BJ (cell line): ENCODE measurements at places on chromosomes 16 and 17.
A peak's percentile ranks its signal among the peaks of the same experiment; 100 is the strongest.

- DNase-seq, result no peak
Measured at GRCh38 chr16:28845293-28845692, 855 bp downstream of the TUFM start.

GRCh38 chr16:55498101-55498500 lies 10.8 kb upstream of the LPCAT2 start:
- no peak for DNase-seq

- no peak for DNase-seq
Measured at GRCh38 chr17:44863061-44863918, 15.6 kb downstream of the HIGD1B start.

DNA sequence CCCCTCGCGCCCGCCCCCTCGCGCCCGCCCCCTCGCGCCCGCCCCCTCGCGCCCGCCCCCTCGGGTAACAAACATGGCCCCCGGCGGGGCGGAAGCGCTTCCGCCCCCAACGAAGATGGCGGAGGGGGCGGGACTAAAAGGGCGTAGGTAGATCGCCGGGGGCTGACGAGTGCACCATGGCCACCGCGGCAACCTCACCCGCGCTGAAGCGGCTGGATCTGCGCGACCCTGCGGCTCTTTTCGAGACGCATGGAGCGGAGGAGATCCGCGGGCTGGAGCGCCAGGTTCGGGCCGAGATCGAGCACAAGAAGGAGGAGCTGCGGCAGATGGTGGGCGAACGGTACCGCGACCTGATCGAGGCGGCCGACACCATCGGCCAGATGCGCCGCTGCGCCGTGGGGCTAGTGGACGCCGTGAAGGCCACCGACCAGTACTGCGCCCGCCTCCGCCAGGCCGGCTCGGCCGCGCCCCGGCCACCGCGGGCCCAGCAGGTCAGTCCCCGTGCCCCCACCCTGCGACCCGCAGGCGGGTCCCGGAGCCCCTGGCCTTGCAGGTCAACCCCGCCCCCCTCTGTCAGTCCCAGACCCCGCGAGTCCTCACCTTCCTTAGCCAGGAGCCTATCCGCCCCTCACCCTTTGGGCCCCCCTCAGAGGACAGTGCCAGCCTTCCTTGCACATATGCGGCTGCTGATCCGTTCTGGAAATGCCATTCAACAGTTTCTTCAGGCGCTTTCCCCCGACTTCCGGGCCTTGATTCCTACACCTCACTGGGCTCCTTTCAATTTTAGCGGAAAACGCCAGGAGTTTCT lies at the start of gene COG1:
COG1 (plus strand) TSS at position 162 of the 808 bp plus-strand sequence; CDS start at position 177, 15 bp downstream.
- no peak for DNase-seq

DNA sequence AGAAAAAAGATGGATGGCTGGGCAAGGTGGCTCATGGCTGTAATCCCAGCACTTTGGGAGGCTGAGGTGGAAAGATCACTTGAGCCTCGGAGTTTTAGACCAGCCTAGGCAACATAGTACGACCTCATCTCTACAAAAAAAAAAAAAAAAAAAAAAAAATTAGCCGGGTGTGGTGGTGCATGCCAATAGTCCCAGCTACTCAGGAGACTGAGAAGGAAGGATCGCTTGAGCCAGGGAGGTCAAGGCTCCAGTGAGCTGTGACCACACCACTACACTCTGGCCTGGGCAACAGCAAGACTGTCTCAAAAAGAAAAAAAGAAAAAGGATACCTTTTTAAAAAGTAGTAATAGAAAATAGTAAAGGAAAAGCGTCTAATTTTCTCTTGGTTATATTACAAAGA lies 20.7 kb downstream of the ZNF652 start:
- no peak for DNase-seq

GRCh38 chr16:88705076-88705684 lies 1.0 kb downstream of the RNF166 start:
- DNase-seq, result no peak

GRCh38 chr17:35768797-35769196 lies 8.1 kb downstream of the C17orf50 start:
- no peak for DNase-seq

DNA sequence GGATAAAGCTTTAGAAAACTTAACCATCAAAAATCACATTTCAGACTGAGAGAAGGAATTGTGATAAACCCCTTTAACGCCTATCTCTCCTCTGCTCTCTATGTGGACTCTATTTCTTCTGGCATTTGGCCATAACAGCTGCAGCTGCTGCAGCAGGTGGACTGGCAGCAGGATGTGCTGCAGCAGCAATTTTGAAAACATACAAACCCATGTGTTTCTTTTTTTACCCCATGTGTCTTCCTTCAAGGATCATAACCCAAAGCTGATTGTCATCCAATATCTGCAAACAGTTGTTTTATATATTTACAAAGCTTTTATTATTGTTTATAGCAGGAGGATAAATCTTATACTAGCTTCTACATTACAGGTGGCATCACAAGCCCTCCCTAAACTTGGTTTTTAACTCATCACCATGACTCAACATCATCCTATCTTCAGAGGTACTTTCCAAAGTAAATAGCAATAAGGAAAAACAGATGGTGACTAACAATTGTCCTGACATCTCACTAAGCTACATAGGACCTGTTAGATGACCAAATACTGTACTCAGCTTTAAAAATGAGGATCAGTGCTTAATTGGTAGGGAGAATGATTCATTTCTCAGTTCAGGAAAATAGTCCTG lies 14.5 kb upstream of the KRTAP9-2 start:
- DNase-seq, result peak; percentile 52

- DNase-seq, result no peak
Measured at GRCh38 chr16:27724482-27725235, 174.7 kb downstream of the KATNIP start.

- DNase-seq, result no peak
Measured at GRCh38 chr16:4788489-4788889, 344 bp upstream of the SEPTIN12 start.

GRCh38 chr17:14359163-14360020 lies 58.5 kb downstream of the HS3ST3B1 start:
- no peak for DNase-seq

- no peak for DNase-seq
Measured at GRCh38 chr17:34110315-34110714, 144.8 kb upstream of the CCL2 start.

GRCh38 chr16:86145669-86146068 lies 246.7 kb downstream of the IRF8 start:
- DNase-seq, result no peak

DNA sequence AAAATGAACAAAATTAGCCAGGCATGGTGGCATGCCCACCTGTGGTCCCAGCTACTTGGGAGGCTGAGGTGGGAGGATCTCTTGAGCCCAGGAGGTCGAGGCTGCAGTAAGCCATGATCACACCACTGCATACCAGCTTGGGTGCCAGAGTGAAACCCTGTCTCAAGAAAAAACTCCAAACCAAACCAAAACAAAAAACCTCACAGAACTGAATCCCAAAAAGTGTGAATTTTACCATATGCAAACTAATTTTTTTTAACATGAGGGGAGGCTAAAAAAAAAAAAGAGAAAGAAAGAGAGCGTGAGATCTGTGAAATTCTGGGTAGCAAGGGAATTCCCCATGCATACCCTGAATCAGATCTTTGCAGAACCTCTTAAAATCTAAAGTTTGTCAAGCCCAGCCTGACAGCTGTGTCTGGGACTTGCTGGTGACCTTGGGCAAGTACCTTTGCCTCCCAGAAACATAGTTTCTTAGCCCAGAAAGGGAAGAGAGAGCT lies 17.1 kb upstream of the CDH1 start:
- DNase-seq, result no peak

GRCh38 chr17:7419819-7420610 lies at the start of gene SPEM1:
TSS of gene SPEM1 (plus strand) at chr17:7420324. CDS start at chr17:7420385, 61 bp downstream.
- DNase-seq, result no peak

DNA sequence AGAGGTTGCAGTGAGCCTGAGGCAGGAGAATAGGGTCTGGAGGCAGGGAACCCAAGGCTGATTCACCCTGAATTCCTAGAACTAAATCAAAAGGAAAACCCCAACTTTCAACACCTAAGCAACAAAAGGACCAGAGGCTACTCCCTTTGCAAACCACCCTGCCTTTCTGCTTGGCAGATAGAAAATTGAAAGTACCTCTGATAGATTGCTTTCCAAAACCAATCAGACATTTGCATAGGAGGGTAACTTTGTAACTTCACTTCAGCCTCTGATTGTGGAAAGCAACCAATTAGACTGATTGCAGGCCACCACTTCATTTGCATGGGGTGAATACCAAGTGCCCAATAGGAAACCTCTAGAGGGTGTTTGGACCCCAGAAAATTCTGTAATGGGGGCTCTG lies 10.9 kb upstream of the TMEM98 start:
- DNase-seq, result no peak

GRCh38 chr17:48483004-48483403 lies 47.8 kb downstream of the HOXB1 start:
- DNase-seq, result no peak

GRCh38 chr17:2259769-2260536 lies 43.6 kb downstream of the SMG6 start:
- no peak for DNase-seq

DNA sequence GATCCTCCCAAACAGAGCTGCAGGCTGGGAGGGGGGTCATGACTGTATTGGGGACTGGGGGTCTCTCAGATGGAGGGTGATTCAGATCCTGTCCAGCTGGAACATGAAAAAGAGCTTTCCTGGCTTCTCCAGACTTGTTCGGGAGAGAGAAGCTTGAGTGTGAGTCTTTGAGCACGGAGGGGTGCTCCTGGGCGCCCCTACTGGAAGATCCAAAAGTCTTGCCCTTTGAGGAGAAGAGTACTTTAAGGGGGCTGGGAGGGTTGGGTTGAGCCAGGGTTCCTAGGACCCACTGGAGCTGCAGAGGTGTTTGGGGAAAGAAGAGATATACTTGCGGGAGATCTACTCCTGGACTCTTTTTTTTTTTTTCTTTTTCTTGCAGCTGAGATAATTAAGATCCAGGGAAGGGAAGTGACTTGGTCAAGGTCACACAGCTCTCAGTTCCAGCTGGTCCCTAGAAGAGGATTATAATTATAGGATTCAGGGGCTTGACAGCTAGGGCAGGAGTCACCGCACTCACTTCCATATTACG lies 8.4 kb downstream of the RARA start:
- no peak for DNase-seq

- DNase-seq, result no peak
Measured at GRCh38 chr16:13425836-13426235, 494.1 kb upstream of the ERCC4 start.

- DNase-seq, result no peak
Measured at GRCh38 chr17:48215583-48216139, 108.1 kb downstream of the SNX11 start.

DNA sequence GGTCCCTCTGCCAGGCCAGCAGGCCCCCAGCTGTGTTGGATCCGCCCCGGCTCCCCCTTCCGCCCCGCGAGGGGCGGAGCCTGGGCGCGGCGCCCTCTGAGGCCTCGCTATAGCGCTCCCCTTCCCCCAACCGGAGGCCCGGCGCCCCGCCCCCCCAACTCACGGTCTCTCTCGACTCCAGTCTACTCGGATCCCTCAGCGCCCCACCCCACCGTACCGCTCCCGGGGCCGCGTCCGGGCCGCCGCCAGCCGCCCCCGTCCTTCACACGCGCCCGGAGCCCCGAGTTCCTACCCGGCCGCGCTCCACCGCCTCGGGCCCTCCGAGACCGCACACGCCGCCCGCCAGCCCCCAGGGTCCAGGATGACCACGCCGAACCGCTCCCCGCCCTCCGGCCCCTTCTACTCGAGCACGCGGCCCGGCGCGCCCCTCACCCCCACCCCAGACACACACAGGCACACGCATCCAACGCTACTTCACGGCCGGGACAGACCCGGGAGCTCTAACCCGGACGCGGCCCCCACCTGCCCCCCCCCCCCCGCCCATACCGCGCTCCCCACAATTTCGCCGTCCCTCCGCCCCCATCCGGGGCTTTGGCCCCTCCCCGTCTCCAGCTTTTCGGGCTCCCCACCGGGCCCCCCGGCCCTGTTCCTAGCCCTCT lies 1.4 kb downstream of the PHF23 start:
- no peak for DNase-seq

- DNase-seq, result no peak
Measured at GRCh38 chr16:83842756-83843507, 35.2 kb downstream of the HSBP1 start.

DNA sequence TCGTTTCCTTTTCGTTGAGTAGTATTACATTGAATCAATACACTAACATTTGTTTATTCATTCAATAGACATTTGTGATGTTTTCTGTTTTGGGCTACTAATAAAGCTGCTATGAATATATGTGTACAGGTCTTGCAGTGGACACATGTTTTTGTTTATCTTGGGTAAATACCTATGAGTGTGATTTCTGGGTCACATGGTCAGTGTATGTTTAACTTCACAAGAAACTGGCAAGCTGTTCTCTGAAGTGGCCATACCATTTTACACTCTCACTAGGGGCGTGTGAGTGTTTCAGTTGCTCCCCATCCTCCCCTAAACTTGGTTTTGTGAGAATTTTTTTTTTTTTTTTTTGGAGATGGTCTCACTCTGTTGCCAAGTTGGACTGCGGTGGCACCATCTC lies 35.0 kb downstream of the PKD1L3 start:
- no peak for DNase-seq

DNA sequence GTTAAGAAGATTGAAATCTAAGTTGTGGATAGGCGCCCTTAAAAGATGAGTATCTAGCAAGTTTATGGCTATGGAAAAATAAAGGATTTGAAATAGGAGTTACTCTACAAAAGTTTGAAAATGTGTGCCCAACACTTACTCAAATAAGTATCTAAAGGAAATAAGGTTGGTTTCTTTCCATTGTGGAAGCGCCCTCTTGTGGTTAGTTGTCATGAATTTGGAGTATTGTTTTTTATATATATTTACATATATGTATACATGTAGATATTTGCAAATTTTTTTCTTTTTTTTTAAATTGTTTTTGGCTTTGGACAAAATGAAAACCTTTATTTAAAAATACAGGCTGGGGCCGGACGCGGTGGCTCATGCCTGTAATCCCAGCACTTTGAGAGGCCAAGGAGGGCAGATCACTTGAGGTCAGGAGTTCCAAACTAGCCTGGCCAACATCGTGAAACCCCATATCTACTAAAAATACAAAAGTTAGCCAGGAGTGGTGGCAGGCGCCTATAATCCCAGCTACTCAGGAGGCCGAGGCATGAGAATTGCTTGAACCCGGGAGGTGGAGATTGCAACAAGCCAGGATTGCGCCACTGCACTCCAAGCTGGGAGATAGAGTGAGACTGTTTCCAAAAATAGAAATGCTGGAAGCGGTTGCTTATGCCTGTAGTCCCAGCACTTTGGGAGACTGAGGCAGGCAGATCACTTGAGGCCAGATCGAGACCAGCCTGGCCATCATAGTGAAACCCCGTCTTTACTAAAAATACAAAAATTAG lies 24.0 kb upstream of the VPS4A start:
- DNase-seq, result no peak
